Hematopoietic multipotent progenitor cell treated with erythropoietin and hydrocortisone succinate and interleukin-3 and kit ligand, for 8 days (in vitro differentiated cells): ENCODE measurements at places on chromosomes 2 and 18.

- DNase-seq, result no peak
Observed at GRCh38 chr2:28142386-28142785, 250.3 kb upstream of the FOSL2 start.

- DNase-seq, result no peak
Observed at GRCh38 chr2:65429786-65430602, 2.4 kb downstream of the SPRED2 start.

GRCh38 chr18:46301571-46301970 is 197.4 kb downstream of the HAUS1 start:
- no peak for DNase-seq

- DNase-seq, result no peak
Observed at GRCh38 chr18:47800248-47800647, 130.2 kb downstream of the SMAD2 start.

DNA sequence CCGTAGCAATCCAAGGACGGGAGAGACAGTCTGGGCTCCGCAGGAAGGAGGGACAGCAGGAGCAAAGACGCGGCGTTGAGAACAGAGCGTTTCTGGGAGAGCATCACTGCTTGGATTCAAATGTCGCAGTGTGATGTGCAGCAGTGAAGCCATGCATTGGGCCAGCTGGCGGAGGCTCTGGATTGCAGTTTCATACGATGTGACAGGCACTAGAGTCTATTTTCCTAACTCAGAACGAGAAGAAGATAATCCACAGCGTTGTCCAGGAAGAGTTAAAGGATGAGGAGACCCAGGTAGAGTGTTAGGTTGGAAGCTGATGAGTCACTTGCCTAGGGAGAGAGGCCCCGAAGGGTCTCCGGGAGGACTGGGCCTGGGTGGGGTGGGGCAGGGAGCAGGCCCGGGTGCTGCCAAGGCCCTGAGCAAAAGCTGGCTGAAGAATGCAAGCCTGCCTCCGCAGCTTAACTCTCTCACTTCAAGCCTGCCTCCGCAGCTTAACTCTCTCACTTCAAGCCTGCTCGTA is 17.7 kb upstream of the SEMA4C start:
- DNase-seq, result no peak

DNA sequence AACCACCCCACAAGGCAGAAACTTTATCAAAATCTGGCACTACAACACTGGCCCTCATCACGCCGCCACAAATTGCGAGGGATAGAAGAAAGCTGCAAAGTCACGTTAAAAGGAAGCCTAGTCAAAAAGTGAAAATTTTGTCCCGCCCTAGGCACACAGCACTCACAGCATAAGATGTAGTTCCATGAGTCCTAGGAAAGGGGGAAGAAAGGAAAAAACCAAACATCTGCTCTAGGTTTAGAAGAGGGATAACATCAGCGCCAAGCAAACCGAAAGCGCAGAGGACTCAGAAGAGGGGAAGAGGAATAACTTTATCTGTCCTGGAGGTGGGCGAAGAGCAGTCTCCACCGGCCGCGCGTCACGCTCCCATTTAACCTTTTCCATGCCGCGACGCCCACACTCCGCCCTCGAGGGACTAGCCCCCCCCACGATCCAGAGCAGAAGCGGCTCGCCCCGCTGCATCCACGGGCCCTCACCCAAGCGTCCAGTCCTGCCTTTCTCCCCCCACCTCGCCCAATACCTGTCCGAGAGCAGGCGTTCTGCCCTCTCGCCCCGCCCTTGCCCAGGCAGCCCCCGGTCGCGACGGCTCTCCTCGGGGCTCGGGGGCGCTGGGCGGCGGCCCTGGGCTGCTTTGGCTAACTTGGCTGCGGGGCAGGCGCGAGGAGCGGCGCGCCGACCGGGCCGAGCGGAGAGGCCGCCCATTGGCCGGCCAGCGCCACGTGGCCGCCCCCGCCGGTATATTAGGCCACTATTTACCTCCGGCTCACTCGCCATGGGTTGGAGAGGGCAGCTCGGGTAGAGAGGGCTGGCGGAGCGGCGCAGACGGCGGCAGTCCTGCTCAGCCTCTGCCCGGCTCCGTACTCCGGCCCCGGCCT is at the start of gene HOXD1:
Gene HOXD1, plus strand, starts transcription at position 770 of the 875 bp plus-strand sequence. CDS start 134 bp downstream, outside the sequence.
- DNase-seq, result no peak

DNA sequence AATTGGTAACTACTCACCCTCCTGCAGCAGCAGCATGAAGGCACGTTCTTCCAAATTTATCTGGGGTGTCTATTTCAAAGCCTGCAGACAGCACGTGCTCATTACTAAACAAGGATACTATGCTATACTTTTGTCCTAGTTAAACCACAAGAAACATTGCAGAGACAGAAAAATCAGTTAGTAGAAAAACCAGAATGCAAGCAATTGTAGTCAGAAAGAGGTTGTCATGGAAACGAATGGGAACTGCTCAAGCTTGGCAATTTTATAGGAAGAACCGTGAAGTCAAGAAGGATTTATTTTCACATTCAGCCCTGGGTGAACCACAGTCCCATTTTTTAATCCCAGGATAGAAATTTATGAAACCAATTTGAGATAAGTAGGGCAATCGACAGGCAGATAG is 162.2 kb upstream of the PGAP1 start:
- DNase-seq, result no peak

GRCh38 chr2:121902171-121902591 is 146.7 kb downstream of the TSN start:
- DNase-seq, result no peak

- no peak for DNase-seq
Observed at GRCh38 chr2:205857520-205858237, 175.4 kb downstream of the NRP2 start.

DNA sequence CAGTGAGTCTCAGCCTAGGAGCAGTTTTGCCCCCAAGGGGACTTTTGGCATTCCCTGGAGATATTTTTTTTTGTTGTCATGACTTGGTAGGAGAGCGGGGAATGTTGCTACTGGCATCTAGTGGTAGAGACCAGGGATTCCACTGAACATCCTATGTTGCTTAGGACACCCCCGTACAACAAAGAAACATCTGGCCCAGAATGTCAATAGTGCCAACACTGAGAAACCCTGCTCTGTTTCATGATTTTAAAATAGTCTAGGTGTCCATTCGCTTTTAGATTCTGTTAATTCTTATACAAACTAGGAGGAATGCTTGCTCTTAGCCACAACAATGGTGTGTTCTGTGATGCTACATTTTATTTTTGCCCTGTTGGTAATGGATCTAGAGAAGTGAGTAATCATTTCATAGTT is 225.8 kb upstream of the SIX3 start:
- DNase-seq, result no peak

DNA sequence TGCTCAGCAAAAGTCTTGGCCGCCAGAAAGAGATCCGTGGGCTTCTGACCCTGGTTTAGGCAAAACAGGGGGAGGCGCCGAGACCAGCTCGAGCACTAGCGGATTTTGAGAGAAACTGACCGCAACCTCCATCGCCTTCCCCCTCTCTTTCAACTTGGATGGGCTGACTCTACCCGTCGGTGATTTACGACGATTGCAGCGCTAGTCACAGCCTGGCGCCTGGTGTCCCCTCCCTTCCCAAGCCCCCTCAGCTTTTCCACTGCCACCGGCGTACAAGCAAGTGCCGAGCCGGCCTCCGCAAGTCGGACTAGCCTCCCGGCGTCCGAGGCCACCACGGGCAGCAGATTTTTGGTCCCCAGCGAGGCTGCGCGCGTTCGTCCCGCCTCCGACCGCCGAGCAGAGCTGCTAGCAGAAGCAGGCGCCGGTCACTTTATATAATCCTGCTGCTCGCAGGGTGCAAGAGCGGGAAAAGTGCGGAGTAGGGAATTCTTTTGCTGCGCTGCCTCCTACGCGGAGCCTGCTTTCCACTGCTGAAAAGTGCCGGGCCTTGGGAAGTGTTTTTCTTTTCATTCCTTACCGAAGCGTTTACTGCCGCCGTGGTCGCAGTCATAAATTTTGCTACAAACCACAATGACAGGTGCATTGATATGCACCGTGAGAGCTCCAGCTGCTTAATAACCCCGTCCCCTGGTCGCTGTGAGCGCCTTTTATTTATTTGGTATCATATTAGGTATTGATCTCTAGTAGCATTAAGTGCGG is 7.7 kb downstream of the HOXD3 start:
- DNase-seq, result no peak

- no peak for DNase-seq
Observed at GRCh38 chr2:16141641-16141921, 201.2 kb downstream of the MYCN start.

GRCh38 chr2:106030287-106031268 is 163.5 kb downstream of the UXS1 start:
- DNase-seq, result no peak

DNA sequence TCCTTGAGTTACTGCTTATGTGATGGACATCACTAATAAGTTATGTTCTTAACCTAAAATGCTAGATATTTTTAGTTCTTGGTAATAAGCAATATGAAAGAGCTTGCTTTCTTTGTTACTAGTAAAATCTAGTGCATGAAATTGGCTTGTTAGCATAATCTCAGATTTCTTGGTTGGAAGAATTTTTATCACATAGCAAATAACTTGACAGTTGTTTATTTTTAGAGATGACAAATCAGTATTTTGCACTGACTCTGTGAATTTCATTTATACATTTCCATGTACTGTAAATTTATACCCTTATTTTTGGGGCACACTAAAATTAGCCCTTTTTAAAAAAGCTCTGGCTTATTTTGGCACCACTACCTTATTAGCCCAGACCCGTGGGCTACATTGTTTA is 45.6 kb downstream of the LCLAT1 start:
- DNase-seq, result no peak

GRCh38 chr18:24246143-24246542 is 107.3 kb downstream of the CABYR start:
- DNase-seq, result no peak

DNA sequence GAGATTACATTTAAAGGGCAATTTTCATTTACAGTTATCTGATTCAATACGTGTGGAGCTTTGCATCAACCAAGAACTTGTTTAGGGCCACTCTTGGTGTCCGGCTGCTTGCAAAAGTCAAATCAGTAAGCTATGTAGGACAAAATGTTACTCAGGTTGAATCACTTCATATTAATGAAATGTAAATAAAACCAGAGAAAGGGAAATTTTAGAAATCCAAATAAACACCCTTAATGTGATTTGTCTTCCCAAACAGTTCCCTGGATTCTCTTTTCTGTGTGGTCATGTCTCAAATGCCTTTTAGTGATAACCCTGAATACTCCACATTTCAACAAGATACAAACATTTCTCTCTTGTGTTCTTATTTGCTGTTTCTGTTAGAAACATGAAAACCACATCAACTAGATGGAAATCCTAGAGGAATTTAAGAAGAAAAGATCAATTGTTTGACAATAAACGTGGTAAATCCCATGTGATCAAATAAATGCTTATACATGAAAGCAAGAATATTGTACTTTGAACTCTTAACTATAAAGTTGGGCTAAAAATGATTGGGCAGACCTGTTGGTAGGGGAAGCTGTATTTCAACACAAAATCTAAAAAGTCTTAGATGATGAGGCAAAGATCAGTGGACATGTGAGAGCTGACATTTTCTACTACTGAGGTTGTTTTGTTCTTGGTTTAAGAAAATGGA is 101.3 kb downstream of the CDC42EP3 start:
- no peak for DNase-seq

DNA sequence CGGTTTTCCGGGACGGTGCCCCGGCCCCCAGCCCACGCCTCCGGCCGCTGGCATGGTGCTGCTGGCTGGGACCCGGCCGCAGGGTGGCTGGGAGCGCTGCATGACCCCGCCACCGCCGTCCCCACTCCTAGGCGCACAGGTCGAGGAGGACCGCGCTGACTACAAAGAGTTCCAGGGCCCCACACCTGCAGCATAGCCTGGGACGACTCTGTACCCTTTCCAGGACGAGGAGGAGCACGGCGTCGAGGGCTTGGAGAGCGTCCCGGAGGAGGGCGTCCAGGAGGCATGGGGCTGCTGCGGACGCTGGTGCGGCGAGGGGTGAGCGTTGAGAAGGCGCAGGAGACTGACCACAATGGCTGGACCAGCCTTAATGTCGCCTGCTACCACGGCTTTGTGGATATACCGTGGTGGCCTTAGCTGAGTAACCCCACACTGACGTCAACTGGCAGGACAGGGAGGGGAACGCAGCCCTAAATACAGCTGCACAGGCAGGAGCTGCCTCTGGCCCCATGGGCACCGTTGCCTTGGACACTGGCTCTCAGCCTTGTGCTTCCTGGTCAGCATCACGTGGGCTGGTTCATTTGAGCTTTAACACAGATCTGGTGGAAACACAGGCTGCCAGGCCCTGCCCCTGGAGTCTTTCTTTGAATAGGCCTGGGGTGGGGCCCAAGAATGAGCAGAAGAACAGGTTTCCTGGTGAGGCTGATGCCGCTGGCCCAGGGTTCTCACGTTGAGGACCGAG is 40.9 kb upstream of the TRIM43B start:
- DNase-seq, result no peak

GRCh38 chr18:25553631-25554263 is 201.8 kb upstream of the ZNF521 start:
- DNase-seq, result no peak

- DNase-seq, result no peak
Observed at GRCh38 chr2:197885587-197885986, 81.2 kb downstream of the PLCL1 start.

DNA sequence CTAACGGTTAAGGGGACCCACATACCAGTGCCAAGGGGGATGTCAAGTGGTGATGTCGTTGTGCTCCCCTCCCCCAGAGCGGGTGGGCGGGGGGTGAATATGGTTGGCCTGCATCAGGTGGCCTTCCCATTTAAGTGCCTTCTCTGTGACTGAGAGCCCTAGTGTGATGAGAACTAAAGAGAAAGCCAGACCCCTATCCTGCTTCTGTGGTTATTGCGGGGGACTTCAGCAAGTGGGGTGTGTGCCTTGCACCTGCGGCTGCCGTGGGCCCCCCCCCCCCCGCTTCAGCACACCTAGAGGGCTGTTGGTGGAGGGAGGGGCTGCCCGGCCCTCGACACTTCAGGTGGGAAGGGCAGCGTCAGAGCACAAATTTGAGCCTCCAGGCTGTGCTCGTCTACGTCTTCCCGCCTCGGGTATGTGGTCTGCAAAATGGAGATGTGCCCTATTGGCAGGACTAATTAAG is 6.1 kb downstream of the CTDSP1 start:
- peak; percentile 43 for DNase-seq

DNA sequence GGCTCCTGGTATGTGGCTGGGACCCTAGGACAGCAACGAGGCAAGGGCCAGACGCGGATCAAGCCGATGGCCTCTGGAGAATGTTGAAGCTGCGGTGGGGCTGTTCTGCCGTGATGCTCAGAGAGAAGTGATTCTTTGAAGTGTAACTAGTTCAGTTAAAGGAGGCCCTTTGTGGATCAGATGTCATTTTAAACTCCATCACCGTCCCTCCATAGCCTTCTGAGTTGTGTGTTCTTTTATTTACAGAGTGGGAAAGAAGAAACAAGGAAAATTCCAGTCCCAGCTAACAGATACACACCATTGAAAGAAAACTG is 403 bp downstream of the PNO1 start:
- DNase-seq, result no peak

DNA sequence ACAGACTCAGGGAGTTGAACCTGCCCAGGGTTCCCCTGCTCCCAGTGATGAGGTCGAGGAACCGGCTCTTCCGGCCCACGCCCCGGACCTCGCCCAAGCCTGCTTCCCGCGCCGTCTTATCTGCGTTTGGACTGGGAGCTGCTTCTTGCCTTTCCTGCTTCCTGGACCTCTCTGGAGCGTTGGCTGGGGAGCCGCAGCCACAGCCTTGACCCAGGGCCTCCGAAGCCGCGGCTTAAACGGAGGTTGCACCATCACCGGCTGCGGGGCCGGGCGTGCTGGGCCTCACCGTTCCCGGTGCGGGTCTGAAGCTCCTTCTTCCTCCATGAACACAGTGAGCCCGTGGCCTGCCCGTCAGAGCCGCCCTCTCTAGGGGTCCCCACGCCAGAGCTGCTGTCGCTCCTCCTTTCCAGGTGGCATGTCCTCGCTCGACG is 13.3 kb downstream of the NTSR2 start:
- DNase-seq, result no peak
